Stimulated activated CD8-positive, alpha-beta memory T cell treated with anti-CD3 and anti-CD28 coated beads, Interleukin-4, amount 100 ng/mL, for 4 hours (primary cell): ENCODE measurements at places on chromosomes 4 and X.
A peak's percentile ranks its signal among the peaks of the same experiment; 100 is the strongest.

GRCh38 chr4:113618205-113618604 lies 143.3 kb downstream of the CAMK2D start:
- no peak for DNase-seq

GRCh38 chr4:142467088-142467487 lies 379.0 kb downstream of the INPP4B start:
- DNase-seq, result no peak

- no peak for DNase-seq
Measured at GRCh38 chr4:126358041-126358440, 1043.3 kb downstream of the FAT4 start.

DNA sequence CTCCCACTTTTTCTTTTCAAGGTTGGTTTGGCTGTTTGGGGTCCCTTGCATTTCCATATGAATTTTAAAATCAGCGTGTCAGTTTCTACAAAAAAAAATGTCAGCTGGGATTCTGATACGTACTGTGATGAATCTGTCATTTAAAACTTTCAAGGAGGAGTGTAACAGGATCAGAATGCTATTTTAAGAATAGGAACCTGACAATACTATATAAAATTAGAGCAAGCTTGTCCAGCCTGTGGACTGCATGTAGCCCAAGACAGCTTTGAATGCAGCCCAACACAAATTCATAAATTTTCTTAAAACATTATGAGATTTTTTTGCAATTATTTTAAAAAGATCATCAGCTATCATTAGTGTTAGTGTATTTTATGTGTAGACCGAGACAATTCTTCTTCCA lies 56.5 kb downstream of the TMEM164 start:
- DNase-seq, result no peak

DNA sequence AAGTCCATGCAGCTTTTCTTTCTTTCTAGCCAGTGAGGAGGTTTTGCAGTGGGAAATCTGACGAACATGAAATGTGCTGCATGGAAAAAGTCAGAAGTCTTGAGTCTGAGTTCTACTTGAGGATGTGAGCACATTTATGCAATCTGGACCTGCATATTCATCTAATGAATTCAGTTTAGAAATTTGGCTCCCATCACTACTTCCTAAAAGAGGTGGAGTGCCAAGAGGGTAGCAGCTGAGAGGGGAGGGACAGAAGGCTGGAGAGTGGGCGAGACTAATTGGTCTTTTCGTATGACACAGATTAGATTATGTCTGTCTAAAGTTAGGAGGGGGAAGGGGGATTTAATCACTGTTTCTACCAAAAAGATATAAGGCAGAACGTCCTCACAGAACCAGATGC lies 535.9 kb downstream of the IQCM start:
- DNase-seq, result no peak

GRCh38 chr4:41014158-41014557 lies 200.2 kb downstream of the APBB2 start:
- no peak for DNase-seq

DNA sequence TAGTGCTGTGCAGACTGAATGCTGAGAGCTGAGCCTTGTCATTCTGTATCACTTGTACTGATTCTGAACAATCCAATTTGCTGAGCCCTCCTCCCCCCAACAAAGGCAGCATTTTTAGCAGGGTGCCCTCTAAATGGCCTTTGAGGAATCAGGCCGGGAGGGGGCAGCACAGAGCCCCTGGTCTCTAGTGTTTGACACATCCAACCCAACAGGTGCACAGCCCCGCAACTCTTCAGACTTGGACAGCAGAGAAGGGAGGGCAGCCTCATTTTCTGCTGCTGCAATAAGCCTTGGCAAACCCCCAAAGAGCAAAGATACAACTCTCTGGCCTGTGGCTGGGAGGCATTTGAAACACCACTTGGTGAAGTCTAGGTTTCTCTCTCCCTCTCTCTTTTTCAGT lies 3.4 kb downstream of the ATP1B4 start:
- DNase-seq, result peak; percentile 1

DNA sequence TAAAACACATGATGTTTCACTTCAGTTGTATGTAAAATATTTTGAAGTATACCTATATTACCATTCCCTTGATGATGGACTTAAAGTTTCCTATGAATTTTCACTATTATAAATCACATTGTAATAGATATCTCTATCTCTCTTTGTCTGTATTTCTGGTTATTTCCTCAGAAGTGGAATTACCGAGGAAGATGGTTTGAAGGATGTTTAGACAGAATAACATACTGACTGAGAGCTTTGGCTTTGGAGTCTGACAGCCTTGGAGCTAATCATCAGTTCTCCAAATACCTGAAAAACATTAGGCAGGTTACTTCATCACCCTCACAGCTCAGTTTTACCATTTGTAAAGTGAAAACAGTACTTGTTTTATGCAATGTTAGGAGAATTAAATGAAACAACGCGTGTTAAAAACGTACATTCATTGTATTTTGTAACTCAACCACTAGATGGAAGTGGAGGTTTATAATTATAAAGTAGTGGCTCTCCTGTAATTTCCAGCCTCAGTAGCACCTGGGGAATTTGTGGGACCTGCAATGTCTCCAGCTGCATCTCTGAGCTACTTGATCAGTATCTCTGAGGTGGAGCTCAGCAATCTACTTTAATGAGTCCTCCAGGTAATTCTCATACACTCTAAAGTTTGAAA lies 14.3 kb downstream of the JCHAIN start:
- DNase-seq, result no peak

GRCh38 chrX:45716750-45717149 lies 516.1 kb upstream of the DIPK2B start:
- no peak for DNase-seq

DNA sequence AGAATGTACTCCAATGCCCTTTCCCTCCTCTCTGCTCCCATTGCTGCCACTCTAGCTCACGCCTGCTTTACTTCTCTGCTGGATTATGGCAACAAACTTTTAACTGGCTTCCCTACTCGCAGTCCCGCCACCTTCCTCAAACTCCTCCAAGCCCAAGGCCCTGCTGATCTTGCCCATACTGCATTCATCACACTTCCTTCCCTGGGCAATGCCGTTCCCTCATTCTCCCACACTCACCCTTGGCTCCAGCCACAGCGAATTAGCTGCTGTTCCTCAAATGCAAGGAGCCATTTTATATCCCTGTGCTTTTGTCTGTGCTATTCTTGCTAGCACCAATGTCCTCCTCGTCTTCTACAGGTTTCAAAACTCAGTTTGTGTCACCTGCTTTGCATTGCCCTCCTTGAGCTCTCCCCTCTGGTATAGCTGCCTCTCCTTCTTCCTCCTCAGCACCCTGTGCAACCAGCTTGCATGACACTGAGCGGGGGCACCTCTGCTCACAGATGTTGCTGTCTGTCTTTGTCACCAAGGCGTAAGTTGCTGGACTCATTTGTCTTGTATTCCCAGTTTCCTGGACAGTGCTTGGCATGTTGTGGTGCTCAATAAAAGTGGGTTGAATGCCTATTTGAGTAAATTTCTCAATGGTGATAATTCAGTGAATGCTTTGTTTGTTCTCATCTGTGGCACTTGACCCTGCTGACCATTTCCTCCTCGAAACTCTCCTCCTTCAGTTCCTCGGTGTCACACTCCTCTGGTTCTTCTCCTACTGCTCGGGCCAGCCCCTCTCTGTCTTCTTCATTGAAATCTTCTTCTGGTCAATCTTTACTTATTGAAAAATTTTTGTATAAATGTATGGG lies 22.4 kb upstream of the MGST2 start:
- DNase-seq, result no peak

DNA sequence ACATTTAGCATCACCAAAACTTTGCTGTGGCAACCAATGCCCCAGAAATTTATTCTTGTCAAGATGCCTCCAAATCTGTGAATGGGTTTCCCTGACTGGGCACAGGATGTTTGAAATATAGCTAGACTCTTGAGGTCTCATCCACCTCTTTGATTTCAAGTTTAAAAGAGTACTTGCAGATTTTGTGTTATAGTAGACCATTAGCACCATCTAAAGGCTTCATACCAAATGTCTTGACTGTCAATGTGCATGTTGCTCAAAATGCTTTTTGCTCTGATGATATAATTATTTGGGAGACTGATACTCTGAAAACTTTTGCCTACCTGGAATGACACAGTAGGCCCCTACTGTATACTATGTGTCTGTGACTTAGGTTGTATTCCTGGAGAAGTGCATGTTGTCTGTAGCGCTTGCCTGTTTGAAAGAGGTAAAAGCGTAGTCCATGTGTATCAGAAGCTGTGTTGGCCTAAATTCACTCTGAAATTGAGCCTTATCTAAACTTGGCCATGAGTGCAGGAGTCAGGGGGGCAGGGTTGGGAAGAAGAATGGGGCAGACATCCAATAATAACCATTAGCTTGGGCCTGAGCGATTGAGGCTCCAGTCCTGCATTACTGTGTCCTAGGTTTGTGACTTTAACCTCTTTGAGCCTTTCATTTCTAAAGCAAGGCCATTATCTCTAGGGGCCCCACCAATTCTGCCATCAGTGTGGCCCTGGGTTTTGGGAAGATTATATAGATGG lies 33.8 kb downstream of the NDP start:
- no peak for DNase-seq

DNA sequence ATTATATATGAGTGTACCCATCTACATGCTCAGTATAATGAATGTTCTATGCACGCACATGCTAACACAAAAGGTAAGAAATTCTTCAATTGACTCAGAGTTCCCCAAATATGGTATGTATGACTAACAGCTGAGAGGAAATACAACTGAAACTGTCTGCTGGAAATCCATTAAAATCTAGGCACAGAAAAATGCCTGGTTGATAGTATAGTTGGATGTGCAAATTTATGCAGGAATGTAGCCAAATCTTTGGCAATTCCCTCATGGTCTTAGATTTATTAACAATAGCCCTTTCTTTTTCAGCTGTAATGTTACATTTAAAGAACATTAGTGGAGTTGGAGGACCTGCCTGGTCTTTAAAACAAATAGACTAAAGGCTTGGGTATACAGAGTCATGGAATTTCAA lies 5.5 kb downstream of the CAMK2D start:
- DNase-seq, result no peak

DNA sequence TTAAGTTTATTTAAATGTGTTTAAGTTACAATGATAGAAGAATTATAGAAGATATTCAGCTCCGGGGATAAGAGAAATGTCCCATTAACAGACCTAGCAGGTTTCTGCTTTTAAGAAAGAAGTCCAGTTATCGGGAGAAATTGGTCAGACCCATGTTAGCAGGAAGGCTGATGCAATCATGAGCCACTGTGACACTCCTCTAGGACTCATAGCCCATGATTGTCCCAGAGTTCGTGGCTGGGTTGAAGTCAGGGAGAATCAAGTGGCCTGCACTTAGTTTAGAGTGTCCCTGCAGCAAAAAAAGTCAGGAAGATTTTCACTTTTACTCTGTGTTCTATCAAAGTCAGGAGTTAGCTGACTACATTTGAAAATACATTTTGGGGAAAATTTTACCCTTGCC lies 72.0 kb downstream of the TMEM144 start:
- no peak for DNase-seq

DNA sequence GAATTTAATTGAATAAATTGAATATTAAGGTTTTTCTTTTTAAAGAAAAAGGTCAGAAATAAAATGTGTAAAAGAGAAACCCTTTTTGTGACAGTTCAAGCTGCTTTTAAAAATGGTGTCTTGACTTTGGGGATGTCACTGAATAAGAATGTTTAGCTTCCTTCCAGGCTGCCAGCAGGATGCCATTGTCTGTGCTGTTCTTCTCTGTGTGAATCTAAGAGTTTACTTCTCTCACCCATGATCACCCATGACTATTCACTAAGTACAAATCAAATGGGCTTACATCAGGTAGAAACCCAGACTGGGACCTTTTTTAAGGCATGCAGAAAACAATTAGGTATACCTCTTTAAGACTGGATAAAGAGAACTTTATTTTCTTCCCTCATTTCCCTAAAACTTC lies 115.3 kb downstream of the DACH2 start:
- no peak for DNase-seq

DNA sequence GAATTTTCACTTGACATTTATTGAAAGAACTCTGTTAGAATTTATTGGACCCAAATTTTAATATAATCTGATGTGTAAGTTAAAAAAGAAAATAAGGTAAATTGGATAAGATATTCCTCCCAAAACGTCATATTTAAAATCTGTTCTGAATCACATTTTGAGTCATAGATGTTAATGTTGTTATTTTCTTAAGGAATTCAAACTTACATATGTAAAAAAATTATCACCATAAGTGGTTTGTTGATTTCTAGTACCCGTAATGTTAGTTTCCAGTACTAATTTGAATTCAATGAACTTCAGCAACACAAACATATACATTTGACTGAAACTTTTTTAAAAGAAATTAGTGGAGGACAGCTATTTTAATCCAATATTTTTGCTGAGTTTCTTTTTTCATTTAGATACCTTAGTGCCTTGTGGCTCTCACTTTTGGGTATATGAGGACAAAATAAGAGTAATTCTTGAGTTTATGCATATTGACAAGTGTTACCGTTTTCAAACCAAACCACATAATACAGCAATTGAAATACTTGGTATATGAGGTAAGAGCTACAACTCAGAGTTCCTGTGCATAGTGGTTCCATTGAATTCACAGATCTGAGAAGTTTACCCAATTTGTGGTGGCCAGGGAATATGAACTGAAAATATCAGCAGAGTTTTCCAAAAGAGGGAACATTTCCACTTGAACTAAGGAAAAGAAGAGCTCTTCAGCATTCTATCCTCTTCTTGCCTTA lies 71.8 kb downstream of the C4orf46 start:
- no peak for DNase-seq

DNA sequence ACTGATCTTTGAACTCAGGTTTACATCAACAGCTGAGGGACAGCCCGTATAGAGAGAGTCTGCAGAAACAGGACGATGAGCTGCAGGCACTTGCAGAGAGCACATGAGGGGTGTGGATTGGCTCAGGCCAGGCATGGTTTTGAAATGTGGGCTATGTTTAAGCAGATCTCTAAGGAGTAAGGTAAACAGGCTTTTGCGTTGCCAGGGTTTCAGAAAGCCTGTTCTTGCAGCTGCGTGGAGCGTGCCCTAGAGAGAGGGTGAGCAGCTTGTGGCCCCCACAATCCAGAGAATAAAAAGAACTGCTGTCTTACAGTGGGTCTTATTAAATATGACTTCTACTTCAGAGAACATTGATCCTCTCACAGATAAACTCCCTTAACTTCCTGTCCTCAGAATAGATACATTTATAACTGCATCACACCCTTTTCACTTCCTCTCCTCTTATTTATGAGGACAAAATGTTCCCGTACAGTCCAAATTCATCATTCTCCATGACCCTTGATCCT lies 64.1 kb downstream of the TMA16 start:
- DNase-seq, result no peak

- no peak for DNase-seq
Measured at GRCh38 chr4:2136726-2137125, 77.6 kb downstream of the NAT8L start.

GRCh38 chr4:169070071-169070894 lies 60.2 kb upstream of the CBR4 start:
- no peak for DNase-seq

GRCh38 chr4:121266982-121267381 lies 102.9 kb upstream of the TNIP3 start:
- no peak for DNase-seq

GRCh38 chr4:104811727-104812126 lies 317.0 kb upstream of the CXXC4 start:
- DNase-seq, result no peak

GRCh38 chr4:3791910-3792542 lies 25.8 kb downstream of the ADRA2C start:
- no peak for DNase-seq

GRCh38 chr4:78185117-78185516 lies 128.0 kb downstream of the FRAS1 start:
- no peak for DNase-seq
